Activated T-cell treated with anti-CD3 and anti-CD28 coated beads for 1 hour (primary cell): ENCODE measurements at places on chromosomes 5 and 9.

GRCh38 chr5:127958421-127959011 lies 125.0 kb upstream of the SLC12A2 start:
- no peak for DNase-seq

- no peak for DNase-seq
Measured at GRCh38 chr9:92974161-92974661, 26.9 kb downstream of the FGD3 start.

GRCh38 chr9:127742435-127743088 lies 7.5 kb upstream of the TOR2A start:
- DNase-seq, result no peak

GRCh38 chr9:5851445-5851844 lies 18.5 kb upstream of the ERMP1 start:
- DNase-seq, result no peak

DNA sequence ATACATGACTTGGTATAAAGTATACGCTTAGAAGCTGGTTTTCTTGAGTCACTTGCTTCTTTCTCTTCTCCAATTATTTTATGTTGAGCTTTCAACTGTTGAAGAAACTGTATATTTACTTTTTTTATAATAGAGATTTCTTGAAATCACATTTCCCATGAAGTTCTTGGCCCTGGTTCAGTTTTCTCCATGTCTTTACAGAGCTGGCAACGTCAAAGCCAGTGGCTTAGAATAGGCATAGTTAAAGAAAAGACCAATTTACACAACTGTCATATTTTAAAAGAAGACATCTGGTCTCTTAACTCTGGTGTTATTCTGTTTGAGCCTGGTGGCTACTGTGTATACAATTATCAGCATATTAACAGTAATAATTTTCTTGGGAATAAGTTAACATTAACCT lies 1249.3 kb downstream of the CDH12 start:
- DNase-seq, result no peak
